ENCODE measurements at places on chromosomes 7 and 10.

DNA sequence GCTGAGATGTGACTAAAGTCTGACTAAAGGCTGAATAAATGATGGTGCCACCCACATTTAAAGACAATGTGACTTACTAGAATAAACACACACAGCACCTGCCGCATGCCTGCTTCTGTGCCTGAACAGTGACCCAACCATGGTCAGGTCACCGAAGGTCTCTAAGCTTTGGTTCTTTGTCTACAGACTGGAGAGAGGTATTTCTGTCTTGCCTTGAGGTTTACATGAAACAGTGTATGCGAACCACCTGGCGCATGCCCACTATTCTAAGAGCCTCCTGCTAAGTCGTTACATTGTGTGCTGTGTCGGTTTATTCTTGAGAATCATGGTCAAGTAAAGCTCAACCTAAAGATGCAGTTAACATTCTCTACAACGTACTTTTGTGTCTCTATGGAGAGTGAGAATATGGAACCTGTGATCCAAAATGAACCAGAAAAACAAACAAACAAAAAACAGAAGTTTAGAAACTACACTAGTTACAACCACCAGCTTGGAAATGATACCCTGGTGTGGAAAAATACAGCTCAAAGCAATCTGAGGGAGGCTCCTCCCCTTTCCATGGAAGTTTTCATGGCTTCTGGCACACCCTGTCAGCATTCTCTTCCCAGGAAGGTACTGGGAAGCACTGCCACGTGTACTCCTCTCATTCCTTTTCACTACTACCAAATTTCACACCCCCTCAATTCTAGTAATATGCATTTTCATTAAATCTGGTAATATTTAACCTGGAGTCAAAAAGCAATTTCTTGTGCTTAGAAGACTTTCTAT, 40.0 kb downstream of the VOPP1 start:
- DNase-seq: no peak

GRCh38 chr10:122530177-122530576, 30.4 kb upstream of the DMBT1 start:
- no peak for DNase-seq

DNA sequence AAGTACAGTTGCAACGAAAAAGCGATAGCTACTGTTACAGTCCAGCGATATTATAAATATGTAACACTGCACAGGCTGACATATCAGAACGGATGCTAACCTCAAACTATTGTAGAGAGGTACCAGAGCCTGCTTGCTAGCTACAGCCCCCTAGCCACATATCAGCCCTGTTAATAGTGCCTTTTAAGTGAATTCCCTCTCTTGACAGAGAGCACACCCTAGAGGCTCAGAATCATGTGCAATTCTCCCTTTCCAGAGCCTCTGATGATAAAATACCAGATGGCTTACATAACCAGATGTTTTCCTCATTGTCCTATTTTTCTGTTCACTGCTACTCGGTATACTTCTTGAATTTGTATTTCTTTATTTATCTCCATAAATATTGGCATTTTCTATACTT, 960.7 kb upstream of the CELF2 start:
- DNase-seq: no peak

- DNase-seq: no peak
Measured at GRCh38 chr10:50620899-50621298, 2.9 kb downstream of the SGMS1 start.

- DNase-seq: no peak
Measured at GRCh38 chr10:69994262-69994661, 58.4 kb upstream of the MACROH2A2 start.

- DNase-seq: no peak
Measured at GRCh38 chr10:3874990-3875841, 90.2 kb upstream of the KLF6 start.

DNA sequence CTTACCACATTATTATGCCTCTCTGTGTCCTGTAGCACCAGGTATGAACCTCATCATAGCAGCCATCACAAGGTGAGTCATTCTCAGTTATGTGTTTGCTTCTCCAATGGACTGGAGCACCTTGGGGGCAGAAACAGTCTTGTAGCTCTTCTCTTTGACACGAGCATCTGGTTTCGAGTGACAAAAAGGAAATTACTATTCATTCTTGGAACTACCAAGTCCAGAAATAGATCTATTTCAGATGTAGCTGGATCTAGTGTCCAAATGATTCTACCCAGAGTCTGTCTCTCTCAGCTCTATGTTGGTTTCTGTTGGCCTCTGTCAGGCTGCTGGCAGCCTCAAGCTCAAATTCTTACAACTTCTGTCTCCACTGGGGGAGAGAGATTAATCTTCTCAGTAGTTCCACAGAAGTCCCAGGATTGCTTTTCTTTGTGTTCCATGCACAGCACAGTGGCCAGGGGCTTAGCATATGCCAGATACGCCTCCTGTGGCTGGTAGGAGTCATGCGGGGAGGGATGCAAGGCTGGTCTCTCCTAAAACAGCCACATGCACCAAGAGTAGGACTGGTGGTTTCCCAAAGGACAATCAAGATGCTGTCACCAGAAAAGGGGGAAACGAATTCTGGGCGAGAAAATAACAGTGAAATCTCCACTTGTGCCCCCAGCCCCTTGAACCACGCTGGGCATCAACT, 37.2 kb upstream of the PAPSS2 start:
- DNase-seq: no peak

- DNase-seq: no peak
Measured at GRCh38 chr10:104092749-104093148, 7.1 kb upstream of the COL17A1 start.

DNA sequence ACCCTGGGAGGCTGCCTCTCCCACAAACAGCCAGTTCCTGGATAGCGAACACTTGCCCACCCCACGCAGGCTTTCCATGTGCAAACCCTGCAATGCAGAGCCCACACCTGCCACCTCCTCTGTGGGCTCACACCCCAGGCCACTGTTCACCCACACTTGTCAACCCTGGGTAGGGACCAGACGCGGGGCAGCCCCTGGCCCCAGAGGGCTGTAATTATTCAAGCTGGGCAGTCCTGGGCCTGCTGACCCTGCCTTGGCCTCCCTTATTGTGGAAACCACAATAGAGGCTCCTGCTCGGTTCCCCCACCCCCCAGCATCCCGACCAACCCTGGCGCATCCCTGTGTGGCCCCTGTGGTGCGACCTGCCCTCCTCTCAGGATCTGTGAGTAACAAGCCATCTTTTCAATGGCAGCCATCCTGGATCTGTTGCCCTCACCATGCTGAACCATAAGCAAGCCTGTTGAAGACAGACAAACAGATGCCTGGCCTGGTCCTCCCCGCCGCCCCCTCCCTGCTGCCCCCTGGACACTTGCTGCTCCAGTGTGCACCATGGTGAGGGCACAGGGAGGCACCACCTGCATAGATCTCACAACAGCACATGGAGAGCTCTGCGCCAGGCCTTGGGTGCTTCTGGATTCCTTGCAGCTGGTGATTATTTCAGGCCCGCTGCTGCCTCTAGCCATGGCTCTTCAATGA, 15.8 kb upstream of the UBE3C start:
- no peak for DNase-seq

GRCh38 chr7:2478800-2479199, 2.6 kb upstream of the GRIFIN start:
- DNase-seq: no peak

Data from NCI-H1930 (cell line).